Kasumi-1 (cell line): ENCODE measurements at places on chromosomes 1 and 21.

- no peak for DNase-seq
These were observed 71.8 kb downstream of the CHRM3 start for GRCh38 chr1:239458144-239458500.

GRCh38 chr21:33212159-33212851, 17.4 kb upstream of the IFNAR2 start:
- peak; percentile 28 for DNase-seq

DNA sequence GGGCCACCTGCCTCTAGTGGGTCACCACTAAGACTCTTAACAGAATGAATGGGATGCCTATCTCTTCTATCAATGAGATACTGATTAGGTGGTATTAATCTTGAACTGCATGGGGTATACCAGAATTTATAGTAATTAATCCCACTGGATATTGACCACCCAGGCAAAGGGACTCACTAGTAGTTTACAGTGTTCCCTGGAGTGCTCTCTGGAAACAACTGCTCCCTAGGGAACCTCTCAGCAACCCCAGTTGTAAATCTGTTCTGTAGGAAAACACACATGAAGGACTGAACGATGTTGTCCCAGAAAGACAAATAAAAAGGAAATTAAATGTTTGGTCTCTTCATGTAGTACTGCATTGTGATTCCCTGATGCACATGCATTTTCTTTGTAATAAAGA, 430.5 kb downstream of the HLX start:
- no peak for DNase-seq

- DNase-seq: no peak
These were observed 25.2 kb downstream of the STPG1 start for GRCh38 chr1:24388331-24388885.

DNA sequence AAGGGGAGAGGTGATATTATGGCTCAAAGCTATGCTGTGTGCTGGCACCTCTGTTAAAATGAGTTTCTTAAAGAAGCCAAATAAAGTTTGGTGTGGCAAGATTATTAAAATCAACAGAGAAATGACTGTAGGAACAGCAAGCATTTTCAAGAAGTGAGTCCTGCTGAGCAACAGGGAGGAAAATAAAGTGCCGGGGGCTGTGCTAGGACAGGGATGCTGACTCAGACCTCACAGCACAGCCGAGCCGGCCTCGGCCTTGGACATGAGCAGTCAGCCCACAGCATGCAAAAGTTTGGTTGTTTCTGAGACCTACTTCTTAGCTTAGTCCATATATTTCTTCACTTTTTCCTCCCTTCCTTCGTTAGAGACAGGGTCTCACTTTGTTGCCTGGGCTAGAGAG, 19.2 kb downstream of the CNIH3 start:
- DNase-seq: no peak
